Stimulated activated CD4-positive, alpha-beta T cell treated with anti-CD3 and anti-CD28 coated beads, Interleukin-1b, Interleukin-23, amount 100 ng/mL, for 1 hour (primary cell): ENCODE measurements at places on chromosomes 4 and X.

DNA sequence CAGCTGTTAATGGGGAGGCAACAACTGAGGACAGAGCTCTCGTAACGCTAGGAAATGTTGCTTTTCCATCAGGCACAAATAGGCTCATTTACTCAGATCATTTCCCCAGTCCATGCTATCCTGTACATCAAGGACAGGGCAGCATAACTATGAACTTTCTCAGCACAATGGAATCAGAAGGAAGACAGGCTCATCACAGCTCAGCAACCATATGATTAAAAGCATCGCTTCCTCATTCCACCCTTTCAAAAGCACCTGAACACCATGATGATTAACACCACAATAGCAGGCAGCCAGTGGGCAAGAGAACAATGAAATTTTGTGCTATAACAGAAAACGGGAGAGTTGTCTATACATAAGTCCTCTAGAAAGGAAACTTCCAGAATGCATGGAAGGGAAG, 297.8 kb downstream of the ZNF674 start:
- no peak for DNase-seq

DNA sequence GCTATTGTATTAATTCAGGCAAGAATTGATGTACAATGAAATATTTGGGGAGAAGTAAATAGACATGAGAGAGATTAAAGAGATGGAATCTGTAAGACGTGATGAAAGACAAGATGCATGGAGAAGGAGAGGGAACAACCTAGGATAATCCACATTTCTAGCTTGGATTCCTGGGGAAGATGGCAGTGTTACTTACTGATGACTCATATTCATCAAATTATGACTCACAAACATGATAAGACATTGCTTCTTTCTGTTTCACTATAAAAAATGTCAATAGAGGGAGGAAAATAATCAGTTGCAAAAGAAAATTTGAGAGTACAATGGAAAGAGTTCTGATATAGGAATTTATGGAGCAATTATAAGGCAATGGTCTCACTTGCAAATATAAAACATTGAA, 104.1 kb upstream of the BMP3 start:
- no peak for DNase-seq

DNA sequence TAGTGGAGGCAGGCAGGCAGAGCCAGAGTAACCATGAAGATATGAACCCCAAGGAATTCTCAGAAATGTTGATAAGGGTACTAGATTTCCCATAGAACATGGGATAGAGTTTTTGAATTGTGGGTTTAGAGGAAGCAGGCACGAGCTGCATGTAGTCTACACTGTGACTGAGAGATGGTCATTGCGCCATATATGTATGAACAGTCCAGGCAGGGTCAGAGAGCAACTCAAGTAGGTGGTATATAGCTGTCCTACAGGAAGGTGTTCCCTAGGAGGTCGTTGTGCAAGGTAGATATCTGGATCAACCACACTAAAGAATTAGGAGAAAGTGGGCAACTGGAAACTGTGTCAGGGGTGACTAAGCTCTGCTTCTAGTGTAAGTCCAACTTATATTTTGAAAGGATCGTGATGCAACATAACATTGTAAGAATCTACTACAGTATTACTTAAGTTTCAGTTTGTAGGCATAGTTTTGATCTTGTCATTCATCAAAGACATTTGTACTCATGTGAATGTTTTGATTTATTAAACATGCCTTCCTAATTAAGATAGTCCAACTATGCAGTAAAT, 94.6 kb downstream of the HPGD start:
- DNase-seq: no peak

DNA sequence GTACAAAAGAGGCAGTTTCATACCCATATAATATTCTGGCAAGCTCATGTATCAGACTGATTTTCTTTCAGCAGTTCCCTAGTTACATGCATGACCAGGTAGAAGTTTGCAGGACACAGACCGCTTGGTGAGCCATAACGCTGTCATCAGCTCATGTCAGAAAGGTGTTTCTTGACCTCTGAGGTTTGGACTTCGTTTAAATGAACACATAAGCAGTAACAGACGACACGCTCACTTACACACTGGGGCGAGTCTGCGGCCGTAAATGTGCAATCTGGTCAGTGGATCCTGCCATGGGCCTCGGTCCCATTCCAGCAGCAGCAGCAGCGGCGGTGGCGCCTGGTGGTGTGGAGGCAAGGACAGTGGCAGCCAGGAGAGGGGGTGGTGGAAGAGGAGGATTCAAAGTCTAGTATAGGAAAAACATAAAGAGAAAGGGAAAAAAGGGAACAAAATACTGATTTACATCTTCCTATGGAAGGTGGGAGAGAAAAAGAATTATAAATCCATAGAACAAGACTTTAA, 111.9 kb upstream of the CBR4 start:
- DNase-seq: no peak

DNA sequence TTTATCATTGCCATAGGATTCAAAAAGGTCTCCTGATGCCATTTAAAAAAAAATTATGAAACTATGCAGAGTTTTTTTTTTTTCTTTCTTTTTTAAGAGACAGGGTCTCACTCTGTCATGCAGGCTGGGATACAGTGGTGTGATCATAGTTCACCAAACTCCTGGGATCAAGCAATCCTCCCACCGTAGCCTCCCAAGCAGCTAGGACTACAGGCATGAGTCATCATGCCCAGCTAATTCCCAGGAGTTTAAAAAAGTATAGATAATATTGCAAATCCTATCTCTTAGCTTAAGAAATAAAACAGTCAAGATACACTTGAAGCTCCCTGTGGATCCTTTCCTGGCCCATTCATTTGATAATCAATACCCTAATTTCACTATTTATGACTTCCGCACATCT, 58.6 kb upstream of the PRSS48 start:
- DNase-seq: no peak

DNA sequence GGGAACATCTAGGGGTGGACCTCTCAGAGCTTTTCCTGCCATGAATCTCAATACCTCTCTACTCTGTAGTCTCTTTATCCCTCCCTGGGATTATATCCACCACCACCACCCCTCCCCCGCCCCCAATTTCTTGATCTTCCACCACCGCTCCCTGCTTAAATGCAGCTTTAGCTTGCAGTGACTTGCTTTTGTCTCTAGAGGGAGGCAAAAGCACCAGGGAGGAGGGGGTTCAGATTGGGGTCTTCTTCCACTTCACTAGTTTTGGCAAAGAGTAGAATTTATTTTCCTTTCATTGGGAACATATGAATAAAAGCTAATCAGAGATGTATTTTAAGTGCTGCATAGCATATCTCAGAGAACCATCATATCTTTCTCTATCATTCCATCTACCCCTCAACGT, 5.5 kb downstream of the ARHGAP36 start:
- no peak for DNase-seq

GRCh38 chr4:84971319-84971932, 4.9 kb upstream of the WDFY3 start:
- no peak for DNase-seq

- DNase-seq: no peak
Measured at GRCh38 chr4:71417150-71417549, 78.3 kb downstream of the SLC4A4 start.

DNA sequence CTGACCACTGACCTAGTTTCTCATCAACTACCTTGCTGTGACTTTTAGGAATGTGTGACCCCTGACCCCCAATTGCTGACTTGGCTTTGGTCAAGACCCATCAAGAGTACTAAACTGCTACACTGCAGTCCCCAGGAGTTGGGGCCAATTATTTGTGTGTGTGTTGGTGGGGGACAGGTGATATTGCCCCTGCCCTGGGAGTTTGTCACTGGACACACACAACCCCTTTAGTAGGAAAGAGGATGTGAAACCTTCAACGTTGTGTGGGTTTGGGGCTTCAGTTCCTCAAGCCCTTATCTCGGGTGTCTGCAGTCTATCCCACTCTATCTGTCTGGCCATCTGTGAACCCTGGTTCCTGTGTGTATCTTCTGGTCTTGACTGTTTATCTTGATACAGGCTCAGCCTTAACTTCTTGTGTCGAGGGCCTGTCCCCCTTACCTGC, 6.5 kb downstream of the SASH3 start:
- DNase-seq: no peak

GRCh38 chr4:95537863-95538488, 10.8 kb downstream of the UNC5C start:
- no peak for DNase-seq

GRCh38 chr4:42914937-42915336, 22.4 kb downstream of the GRXCR1 start:
- no peak for DNase-seq

DNA sequence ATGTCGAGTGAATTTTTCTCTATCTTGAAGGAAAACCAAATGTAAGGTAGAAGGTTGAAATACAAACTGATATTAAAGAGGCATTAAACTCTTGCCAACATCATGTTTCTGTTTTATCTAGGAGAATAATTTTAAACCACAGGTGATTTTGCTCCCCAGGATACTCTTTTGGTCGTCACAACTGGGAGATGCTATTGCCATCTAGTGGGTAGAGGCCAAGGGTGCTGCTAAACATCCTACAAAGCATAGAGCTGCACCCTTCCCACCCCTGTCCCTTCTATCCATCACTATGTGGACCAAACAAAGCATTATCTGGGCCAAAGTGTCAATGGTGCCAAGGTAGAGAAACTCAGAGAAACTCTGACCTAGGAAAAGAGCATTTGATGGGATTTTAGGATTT, 154.6 kb upstream of the MAGEB2 start:
- DNase-seq: no peak

GRCh38 chr4:86511590-86511989, 82.5 kb upstream of the PTPN13 start:
- DNase-seq: no peak

DNA sequence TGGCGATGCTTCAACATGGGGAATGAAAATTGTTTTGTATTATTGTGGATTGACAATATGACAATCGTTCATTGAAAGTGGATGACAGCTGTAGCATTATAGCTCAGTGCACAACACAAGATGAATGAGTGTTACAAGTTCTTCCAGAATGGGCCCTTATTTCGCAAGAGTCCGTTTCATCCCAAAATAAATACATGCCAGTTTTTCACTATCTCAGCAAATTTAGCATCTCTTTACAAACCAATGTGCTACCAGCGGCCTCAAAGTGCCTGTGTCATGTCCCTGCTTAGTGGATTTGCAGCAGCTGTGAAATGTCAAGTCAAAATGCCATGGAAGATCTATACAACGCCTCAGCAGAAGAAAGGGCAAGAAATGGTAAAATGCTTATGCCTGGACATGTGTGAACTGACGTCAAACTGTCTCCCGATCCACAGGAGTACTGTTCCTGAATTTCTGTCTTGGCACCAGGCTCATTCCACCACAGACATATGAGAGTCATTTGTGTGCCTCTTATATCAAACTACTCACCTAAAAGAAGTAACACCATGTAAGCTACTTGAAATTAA, 109.6 kb downstream of the MAML3 start:
- no peak for DNase-seq

GRCh38 chrX:152037183-152037582, 62.7 kb upstream of the GABRE start:
- DNase-seq: no peak

GRCh38 chrX:154850957-154851611, 16.6 kb upstream of the SMIM9 start:
- DNase-seq: no peak

DNA sequence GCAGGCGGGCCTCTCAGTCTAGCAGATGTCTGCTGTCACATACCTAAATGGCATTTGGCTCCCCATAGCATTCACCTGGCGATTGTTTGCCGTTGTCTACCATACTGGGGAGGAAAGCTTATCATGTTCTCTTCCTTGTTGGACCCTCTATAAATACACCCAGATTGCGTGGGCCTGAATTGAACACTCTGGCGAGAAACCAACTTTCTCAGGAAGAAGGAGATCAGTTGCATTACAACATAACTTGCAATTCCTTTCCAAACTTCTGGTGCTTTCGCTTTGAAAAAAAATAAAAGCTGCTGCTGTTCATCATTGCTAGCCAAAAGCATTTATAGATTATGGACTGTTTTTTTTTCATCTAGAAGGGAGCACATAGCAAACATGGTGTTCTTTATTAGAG, 230.0 kb upstream of the GPC4 start:
- DNase-seq: no peak

- no peak for DNase-seq
Measured at GRCh38 chrX:12997906-12998687, 23.2 kb downstream of the TMSB4X start.

DNA sequence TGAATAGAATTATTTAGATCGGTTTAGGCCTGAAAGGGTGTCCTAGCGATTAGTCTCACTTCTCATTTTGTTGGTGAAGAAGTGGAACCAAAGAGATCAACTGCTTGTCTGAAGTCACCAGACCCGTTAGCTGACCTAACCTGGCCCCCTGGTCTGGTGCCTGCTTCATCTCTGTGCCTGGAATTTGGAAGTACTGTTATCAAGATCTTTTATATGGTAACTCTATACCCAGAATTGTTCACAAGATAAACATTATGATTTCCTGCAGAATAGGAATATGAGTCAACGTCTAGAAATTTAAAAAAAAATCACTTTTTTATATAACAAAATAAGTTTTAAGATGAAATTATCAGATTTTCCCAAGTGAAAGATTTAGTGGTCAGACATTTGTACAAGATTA, 37.2 kb downstream of the LRP2BP start:
- DNase-seq: no peak

GRCh38 chrX:54721424-54721823, 76.6 kb downstream of the ITIH6 start:
- DNase-seq: no peak

- DNase-seq: no peak
Measured at GRCh38 chrX:17706676-17707075, 30.6 kb upstream of the SCML1 start.

GRCh38 chr4:55069248-55069647, 56.1 kb downstream of the KDR start:
- no peak for DNase-seq

GRCh38 chr4:48602222-48602621, 112.2 kb downstream of the ZAR1 start:
- no peak for DNase-seq

DNA sequence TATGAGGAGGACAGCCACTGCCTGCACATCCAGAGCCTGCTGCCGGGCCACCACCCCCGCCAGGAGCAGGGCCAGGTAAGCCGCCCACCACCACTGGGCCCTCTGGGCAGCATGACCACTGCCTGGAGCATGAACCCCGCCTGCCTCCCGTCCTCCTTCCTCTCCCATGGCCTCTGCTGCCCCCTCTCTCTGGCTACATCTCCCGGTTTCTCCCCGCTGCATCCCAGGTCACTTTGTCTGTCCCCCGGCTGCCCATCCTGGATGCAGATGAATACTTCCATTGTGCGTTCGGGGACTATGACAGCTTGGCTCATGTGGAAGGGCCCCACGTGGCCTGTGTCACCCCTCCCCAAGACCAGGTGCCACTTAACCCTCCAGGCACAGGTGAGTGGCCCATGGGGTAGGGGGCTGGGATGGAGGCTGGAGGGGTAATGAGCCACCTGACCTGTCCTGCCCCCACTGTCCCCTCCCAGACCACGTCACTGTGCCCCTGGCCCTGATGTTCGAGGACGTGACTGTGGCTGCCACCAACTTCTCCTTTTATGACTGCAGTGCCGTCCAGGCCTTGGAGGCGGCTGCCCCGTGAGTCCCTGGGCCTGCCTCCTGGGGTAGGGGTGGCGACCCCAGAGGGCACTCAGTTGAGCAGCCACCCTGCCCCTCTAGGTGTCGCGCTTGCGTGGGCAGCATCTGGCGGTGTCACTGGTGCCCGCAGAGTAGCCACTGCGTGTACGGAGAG, 6.0 kb downstream of the PLXNB3 start:
- DNase-seq: no peak
